ENCODE measurements at places on chromosomes 2 and 18.

DNA sequence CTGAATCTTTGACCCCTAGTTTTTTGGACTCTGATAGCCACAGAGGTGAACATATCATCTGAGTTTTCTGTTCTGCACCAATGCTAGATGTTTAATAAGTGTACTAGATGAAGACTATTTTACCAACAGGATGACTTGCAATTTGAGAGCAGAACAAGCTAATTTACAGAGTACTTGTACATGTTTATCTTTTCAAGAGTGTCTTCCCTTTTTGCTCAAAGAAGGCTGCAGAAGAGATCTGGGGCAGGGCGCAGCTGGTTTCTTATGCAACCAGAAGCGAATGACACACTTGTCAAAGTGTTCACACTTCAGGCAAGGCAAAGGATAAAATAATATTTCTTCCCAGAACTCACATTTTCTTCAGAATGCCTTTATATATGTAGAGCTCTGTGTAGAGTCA, 86.0 kb downstream of the VWA3B start:
- DNase-seq: no peak

GRCh38 chr2:183011743-183012142, 26.5 kb downstream of the NCKAP1 start:
- DNase-seq: no peak

GRCh38 chr2:178227187-178227586, 32.9 kb downstream of the OSBPL6 start:
- no peak for DNase-seq

DNA sequence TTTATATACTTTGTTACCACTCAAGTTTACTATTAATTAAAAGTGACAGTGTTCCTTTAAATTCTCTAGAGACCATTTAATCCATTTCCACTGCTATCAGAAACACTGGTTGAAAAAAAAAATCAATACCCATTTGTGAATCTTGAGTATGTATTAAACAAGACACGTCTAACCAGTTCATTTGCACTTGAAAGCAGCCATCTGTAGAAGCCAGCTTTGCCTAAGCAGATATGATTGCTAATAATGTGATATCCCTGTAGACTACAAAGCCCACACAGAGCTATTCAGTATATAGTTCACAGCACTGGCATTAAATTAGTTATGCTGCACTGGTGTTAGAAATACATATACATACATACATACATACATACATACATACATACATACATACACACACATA, 111.8 kb upstream of the SP3 start:
- no peak for DNase-seq

- DNase-seq: no peak
Measured at GRCh38 chr18:13276530-13277520, 58.3 kb downstream of the LDLRAD4 start.

- peak; percentile 14 for DNase-seq
Measured at GRCh38 chr2:237222178-237222577, 136.5 kb downstream of the COPS8 start.

Measured in activated CD8-positive, alpha-beta memory T cell treated with anti-CD3 and anti-CD28 coated beads, Interleukin-2, amount 10 ng/mL, durations not matched to agents 7 days and 5 days (primary cell).